ENCODE measurements at places on chromosomes 13 and 19.

GRCh38 chr19:29583196-29583999, 22.7 kb upstream of the POP4 start:
- DNase-seq, result no peak

GRCh38 chr19:57830071-57830602, at the start of gene ZNF587B:
TSS of gene ZNF587B (plus strand) at chr19:57830299. CDS start at chr19:57830529, 230 bp downstream.
- peak; percentile 47 for DNase-seq

DNA sequence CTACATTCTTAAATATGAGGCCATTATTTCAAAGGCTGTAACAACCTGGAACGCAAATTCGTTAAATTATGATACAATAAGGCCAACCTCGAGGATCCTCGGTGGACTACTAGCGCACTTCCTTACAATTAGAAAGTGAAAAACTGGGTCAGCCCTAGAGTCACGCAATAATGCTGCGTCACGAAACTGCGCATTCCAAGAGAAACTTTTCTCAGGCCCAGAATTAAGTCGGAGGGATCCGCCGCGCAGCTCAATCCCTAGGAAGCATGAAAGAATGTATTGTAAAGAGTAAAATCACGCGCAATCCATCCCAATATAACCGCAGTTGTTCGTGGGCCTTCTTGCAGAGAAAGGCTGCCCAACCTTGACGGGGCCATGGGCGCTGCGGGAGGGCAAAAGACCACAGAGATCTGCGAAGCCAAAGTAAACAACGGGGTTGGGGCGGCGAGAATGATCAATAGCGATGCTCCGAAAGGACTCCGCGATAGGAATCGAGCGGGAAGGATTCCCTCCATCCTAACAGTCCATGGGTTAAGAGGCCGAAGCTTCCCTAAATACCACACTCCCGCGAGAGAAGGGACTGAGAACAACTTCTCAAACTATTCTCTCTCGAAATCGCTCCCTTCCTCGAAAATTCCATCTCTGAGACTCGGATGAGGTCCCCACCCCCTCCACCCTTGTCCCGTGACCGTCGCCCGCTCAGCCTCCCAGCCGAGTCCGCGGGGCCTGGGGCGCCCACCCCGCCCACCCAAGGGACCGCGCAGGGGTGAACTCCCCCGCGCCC, 564 bp downstream of the SPART start:
- peak; percentile 42 for DNase-seq

DNA sequence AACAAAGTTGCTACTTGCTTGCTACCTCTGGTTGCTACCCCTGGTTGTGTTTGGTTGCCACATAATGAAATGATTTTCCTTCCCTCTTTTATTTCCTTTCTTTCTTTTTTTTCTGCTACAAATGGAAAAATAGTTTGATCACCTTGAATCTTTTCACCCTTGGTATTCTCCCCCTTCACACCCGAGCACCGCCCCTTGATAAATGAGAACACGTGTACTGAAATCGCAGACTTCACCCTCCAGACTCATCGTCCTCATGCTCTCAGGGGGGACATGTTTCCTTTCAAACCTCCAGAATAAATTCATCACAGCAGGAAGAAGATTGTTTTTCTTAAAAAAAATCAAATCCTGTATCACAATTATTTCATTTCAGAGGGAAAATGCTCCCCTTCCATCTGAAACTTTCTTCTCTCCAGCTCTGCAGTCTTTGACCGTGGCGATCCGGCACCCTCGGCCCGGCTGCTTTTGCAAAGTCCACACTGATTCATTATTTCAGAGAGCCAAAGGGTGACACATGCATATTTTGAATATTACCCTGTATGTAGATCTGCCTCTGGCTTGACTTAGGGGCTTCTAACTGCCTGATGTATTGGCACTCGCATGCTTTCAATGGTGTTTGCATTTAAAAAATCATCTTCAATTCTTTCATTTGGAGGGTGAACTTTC, 222.6 kb upstream of the MAB21L1 start:
- DNase-seq, result no peak

- DNase-seq, result no peak
Measured at GRCh38 chr13:73399347-73400216, 340.8 kb downstream of the KLF5 start.

GRCh38 chr13:112102243-112102642, 35.3 kb downstream of the SOX1 start:
- no peak for DNase-seq

DNA sequence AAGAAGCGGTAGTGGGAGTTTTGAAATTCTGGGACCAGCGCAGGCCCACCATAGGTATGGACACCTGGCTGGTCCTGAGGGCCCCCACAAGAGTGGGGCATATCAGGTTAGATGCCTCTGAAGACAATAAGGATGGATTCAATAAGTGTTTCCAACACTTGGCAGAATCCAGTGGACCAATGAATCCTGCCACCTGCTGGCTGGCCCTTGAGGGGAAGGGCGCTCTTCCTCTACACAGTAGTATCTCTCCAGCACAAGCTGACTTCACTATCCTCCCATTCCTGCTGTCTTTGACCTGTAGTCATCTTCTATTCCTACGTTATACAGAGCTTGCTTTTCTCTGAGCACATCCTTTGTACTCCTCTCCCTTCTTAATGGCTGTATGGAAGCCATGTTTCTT, 199.7 kb upstream of the TSHZ3 start:
- no peak for DNase-seq

DNA sequence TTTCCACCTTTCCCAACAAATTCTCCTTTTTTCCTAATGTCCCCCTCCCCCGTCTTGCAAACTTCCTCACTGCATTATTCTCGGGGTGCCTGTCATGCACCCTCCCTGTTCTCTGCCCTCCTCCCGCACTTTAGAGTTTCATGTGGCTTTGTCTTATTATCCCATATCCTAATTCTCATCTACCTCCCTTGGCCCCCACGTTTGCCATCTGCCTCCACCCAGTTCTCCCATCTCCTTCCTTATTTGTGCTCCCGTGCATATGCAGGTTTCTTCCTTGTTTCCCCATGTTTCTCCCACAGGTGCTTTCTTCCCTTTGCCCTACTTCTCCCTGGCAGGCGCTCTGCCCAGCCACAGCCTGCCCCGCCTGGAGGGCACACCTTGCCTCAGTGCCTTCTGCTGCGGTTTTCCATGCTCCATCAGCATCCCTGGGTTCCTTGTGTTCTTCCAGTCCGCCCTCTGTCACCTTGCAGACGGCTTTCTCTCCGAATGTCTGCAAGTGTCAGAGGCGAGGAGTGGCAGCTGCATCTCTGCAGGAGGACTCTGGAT, 1.5 kb downstream of the SPATA13 start:
- no peak for DNase-seq

DNA sequence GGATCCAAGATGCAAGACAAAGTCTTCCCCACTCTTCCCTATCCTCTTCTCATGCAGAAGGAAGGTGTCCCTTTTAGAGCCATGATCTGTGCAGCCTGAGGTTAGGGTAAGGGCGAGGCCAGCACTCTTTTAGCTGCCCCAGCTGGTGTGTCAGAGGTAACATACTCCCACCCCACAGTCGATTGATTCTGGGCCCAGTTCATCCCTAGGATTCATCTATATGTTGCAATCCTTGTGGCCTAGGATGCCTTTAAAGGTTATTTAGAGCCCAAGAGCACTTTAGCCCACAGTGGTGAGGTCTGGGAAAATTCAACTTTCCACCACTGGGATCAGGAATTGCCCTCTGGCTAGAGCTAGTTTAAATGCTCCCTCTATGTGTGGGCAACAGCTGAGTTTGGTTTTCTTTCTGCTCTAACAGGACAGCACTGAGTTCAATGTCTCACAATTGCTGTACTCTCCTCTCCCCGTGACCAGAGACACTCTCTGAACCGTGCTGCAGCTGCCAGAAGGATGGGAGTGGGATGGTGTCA, 201.3 kb upstream of the SERP2 start:
- no peak for DNase-seq

- no peak for DNase-seq
Measured at GRCh38 chr19:31880283-31880682, 465.1 kb upstream of the ZNF507 start.

DNA sequence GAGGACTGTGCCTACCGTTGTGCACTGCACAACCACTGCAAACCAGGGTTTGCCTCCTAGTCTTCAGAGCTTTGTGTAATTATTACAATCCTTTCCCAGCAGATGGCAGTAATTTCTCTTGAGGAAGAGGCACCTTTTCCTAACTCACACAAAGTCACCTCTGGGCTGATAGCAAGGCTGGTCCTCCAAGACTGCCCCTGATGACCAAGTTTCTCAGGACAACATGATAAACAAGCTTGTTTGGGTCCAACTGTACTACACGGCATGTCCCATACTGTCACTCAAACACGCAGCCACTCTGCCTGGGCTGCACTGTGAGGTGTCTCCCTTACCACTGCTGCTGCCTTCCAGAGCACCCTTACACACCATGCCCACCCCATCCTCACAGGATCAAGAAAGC, 39.3 kb downstream of the RFXAP start:
- no peak for DNase-seq

GRCh38 chr19:45121827-45122345, 28.9 kb downstream of the PPP1R37 start:
- DNase-seq, result no peak

DNA sequence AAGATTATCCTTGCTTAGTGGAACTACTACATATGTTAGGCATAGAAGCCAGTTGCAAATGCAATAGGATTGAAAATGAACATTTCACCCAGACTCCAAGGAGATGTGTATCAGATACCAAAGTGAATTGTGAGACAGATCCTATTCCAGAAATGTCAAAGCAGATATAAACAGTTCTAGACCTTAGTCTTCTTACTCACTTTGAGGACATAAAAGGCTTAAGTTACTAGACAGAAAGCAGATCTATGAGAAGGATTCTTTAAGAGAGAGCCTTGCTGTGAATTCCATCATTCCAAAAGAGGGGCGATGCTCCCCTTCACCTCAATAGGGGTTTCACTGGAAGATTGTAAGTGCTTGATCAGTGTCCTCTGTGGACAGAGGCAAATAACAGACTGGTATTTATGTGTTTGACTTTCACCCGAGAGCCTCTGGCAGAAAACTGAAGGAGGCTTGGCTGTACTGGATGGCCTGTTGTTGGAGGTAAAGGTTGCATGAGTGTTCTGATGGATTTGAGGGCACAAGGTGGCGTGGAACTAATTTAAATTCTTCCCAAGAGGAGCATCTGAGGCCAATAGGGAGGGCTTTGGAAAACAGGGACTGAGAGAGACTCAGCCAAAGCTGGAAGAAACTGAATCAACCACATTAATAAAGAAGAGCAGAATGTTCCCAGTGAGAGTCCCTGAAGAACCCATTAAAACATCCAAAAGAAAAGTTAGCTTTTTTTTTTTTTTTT, 194.8 kb downstream of the DCLK1 start:
- DNase-seq, result no peak

- DNase-seq, result peak; percentile 51
Measured at GRCh38 chr19:7605490-7606222, 10.0 kb downstream of the CAMSAP3 start.
